ENCODE measurements at places on chromosomes 3 and 15.

DNA sequence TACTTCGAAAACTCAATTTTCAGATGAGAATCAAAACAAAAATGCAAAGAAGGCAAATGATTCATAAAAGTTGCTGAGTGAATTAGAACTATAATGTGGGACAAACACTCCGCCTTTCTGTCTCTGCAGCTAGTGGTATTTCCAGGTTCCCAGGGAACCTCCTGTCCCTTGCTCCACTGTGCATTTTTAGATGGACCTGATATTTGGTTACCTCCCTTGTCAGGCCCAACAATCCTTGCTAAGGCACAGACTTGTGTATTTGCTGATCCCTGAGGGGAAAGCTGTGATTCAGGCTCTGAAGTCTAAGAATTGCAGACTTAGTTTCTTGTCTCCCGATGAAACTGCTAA, 162.7 kb downstream of the LPP start:
- no peaks in the 10 kb centered on the region for H3K27me3 ChIP-seq
- H3K27ac ChIP-seq = no peak overlapping the region
- DNase-seq = no peak
- H3K36me3 ChIP-seq = no peaks in the 10 kb centered on the region
- H3K4me1 ChIP-seq = no peaks in the 10 kb centered on the region
- H3K4me3 ChIP-seq = no peak overlapping the region

- no peak for DNase-seq
- no peak overlapping the region for H3K4me3 ChIP-seq
- peaks cover 7% of the 10 kb centered on the region for H3K4me1 ChIP-seq
- no peak overlapping the region for H3K27ac ChIP-seq
Measured at GRCh38 chr15:73048624-73049295, 3.5 kb upstream of the NEO1 start.

GRCh38 chr3:102183186-102183585, 251.6 kb upstream of the ZPLD1 start:
- no peaks in the 10 kb centered on the region for H3K36me3 ChIP-seq
- H3K27ac ChIP-seq = no peak overlapping the region
- peaks cover 5% of the 10 kb centered on the region for H3K4me1 ChIP-seq
- H3K4me3 ChIP-seq = no peak overlapping the region
- DNase-seq = no peak

GRCh38 chr3:82410366-82410765, 648.9 kb upstream of the GBE1 start:
- no peak overlapping the region for H3K4me3 ChIP-seq
- H3K4me1 ChIP-seq = no peaks in the 10 kb centered on the region
- H3K27me3 ChIP-seq = no peaks in the 10 kb centered on the region
- DNase-seq = no peak

GRCh38 chr15:74207652-74208440, 5.3 kb upstream of the STRA6 start:
- H3K4me3 ChIP-seq = no peak overlapping the region
- DNase-seq = no peak
- H3K27me3 ChIP-seq = no peaks in the 10 kb centered on the region
- H3K36me3 ChIP-seq = no peaks in the 10 kb centered on the region
- H3K27ac ChIP-seq = no peak overlapping the region

DNA sequence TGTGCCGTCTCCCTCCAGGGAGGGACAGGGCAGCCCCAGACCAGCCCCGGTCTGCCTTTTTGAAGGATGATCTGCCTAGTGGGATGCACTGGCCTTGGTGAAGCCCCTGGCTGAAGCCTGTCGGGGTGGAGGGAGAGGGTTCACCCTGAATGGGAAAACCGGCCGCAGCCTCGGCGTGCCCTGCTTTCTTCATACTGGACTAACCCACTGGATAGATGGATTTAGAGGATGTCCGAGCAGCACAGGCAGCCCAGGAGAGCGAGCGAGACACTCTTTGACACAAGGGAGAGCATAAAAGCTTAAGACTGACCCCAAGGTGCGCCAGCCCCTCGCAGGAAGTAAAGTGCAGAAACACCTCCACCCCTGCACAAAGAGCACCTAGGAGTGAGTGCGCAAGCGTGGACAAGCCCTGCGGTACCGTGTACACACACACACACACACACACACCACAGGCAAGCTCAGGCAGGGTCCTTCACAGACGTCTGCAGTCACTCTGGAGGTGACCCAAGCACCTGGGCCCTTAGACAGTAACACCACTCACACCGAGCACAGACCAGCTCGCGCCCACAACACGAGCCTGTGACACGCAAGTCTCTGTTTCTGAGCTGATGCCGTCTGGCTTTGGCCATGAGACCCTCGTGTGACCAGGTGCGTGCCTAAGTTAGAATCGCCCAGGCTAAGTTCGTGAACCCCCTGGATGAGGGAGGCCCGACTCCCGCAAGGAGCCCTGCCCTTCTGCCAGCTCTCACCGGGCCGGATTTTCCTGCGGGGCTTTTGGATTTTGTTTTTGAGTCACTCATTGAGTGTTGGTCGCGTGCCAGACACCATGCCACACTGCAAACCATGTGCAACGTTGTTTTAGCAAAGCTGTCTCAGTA, 11.3 kb downstream of the SEMA4B start:
- DNase-seq = no peak
- H3K4me3 ChIP-seq = no peak overlapping the region
- H3K27ac ChIP-seq = no peak overlapping the region
- H3K27me3 ChIP-seq = no peaks in the 10 kb centered on the region
- H3K4me1 ChIP-seq = peaks cover 9% of the 10 kb centered on the region
- H3K36me3 ChIP-seq = no peaks in the 10 kb centered on the region

DNA sequence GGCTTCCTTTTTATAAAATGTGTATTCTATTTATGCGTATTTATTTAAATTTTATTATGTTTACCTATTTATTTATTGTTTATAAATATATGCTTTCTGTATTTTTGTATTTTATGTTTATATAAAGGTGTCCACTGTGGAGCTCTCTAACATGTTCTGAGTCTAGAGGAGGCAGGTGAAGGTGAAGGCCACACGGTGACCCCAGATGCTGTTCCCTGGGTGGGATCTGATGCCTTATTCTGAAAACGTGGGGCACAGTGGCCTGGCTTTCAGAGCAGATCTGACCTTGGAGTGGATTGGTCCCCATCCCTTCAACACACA, 104.7 kb upstream of the SLC7A14 start:
- no peak overlapping the region for H3K4me3 ChIP-seq
- no peaks in the 10 kb centered on the region for H3K36me3 ChIP-seq
- H3K4me1 ChIP-seq = no peaks in the 10 kb centered on the region
- DNase-seq = no peak
- no peaks in the 10 kb centered on the region for H3K27me3 ChIP-seq
- no peak overlapping the region for H3K27ac ChIP-seq

- H3K36me3 ChIP-seq = peaks cover 4% of the 10 kb centered on the region
- H3K27me3 ChIP-seq = no peaks in the 10 kb centered on the region
- peak; percentile 57 for DNase-seq
- H3K4me3 ChIP-seq = peak within 1 kb of the TSS; percentile 74
- H3K27ac ChIP-seq = peak within 1 kb of the TSS; percentile 86
Measured at GRCh38 chr3:52056521-52056967, at the start of gene DUSP7. DUSP7 (minus strand) TSS chr3:52056571; CDS start chr3:52056366, 205 bp downstream.

GRCh38 chr3:170426240-170426797, 7.7 kb downstream of the CLDN11 start:
- DNase-seq = no peak
- no peaks in the 10 kb centered on the region for H3K27me3 ChIP-seq
- no peak overlapping the region for H3K27ac ChIP-seq
- H3K36me3 ChIP-seq = no peaks in the 10 kb centered on the region
- no peak overlapping the region for H3K4me3 ChIP-seq
- no peaks in the 10 kb centered on the region for H3K4me1 ChIP-seq

All from effector memory CD4-positive, alpha-beta T cell (primary cell).